GM03348 (cell line): ENCODE measurements at places on chromosomes 6 and 20.
A peak's percentile ranks its signal among the peaks of the same experiment; 100 is the strongest.

GRCh38 chr6:45773906-45774305 is 241.8 kb downstream of the CLIC5 start:
- DNase-seq: no peak

DNA sequence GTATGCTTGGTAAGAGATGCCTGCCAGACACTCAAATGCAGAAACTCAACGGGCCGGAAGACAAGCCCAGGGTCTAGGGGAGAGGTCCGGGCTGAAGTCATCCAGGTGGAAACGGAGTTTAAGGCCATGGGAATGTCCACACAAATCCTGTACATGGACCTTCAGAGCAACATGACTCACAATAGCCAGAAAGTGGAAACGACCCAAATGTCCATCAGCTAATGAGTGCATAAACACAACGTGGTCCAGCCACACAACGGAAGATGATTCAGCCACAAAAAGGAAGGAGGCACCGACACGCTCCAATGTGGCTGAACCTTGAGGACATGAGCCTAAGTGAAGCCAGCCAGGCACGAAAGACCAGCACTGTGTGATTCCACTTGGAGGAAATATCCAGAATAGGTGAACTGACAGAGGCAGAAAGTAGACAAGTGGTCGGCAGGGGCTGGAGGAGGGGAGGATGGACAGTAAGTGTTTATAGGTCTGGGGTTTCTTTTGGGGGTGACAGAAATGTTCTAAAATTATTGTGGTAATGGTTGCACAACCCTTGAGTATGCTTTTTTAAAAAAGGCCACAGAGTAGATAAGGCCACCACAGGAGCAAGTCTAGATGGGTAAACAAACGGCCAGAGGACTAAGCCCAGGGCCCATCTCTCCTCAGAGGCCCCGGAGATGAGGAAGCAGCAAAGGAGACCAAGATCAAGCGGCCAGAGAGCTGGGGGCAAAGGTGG is 105.6 kb downstream of the PREX1 start:
- DNase-seq: no peak

- no peak for DNase-seq
These were observed 45.4 kb upstream of the DTNBP1 start for GRCh38 chr6:15708231-15708630.

DNA sequence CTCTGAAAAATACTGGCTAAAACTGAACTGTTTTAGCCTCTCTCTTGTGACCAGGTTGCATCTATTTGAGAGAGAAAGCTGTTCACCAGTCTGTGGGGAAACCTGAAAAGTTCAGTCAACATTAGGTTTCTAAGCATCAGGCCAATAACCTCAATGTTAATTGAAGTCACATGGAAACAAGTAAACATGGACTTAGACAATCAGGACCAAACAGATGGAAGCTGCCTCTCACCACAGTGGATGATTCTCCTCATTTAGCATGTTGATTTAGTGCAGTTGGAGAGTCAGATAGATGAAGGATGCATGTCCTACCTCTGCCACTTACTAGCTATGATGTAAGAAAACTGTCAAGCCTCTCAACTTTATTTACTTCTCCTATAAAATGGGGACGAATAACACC is 18.2 kb downstream of the SCGN start:
- no peak for DNase-seq

DNA sequence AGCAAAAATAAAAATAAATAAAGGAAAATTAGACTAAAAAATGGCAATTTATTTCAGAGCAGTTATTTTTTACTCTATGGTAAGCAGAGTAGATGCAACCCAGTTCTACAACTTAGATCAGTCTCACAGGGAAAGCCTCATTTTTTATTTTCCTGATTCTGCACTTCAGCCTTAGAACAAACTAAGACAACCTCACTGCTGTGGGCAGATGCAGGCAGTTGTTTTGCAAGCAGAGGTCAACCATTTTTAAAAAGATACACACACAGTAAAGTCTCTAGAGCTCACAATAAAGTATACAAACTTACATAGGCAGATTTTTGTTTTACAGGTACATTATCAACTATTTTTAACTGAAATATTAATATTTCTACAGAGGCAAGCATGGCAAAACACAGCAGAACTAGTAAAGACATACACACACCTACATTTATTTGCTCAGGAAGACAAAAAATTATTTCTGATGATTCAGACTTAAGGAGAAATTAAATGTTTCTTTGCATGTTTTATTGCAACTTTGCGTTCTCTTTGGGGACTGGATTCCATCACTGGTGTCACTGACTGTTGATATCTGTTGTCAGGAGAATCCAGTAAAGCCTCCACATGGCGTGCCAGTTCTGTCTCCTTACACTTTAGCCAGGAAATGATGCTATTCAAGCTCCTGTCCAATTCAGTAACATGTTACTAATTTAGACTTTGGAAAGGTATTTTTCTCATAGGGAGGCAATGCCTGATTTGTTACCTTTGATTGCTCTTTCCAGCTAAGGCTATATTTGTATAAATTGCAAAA is 102.7 kb downstream of the TRDN start:
- no peak for DNase-seq

DNA sequence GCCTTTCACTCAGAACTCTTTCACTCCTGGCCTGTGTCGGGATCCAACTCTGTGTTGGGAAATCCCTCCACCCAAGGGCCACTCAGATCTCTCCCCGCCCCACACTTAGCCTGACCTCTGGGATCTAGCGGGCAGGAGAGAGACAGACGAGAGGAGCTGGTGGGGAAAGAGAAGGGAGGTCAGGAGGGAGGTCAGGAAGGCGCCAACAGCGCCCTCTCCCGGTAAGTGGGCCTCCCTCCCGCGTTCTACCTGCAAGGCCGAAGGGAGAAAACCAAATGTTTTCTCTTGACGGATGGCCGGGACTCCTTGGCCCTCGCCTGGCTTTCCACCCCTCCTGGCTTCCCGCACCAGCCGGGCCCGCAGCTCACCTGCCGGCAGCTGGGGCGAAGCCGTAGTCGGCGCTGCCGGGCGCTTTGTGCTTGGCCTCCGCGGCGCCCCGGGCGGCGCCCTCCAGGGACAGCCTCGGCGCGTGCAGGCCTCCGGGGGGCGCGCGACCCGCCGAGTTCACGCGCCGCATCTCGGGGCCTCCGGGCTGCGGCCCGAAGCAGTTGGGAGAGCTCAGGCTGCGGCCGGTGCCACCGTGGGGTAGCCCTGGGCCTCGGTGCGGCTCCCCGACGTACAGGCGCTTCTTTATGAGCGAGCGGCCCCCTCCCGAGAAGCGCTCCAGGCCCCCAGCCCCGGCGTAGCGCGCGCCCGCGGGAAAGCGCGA is 38.2 kb downstream of the C6orf132 start:
- DNase-seq: no peak

DNA sequence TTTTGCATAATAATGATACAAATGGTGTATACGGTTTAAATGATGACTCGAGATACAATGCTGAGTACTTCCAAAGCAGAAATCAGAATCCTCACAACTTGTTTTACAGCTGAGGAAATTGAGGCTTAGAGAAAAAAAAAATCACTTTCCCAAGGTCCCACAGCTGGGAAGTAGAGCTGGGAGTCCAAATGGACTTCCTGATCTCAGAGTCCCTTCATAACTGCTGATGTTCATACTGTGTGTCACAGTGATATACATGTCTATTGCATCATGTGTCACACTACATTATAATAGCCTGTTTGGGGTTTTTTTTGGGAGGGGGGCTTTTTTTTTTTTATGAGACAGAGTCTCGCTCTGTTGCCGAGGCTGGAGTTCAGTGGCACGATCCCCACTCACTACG is 8.5 kb downstream of the HM13 start:
- DNase-seq: no peak

- DNase-seq: no peak
These were observed 41.1 kb downstream of the CNKSR3 start for GRCh38 chr6:154469306-154469935.

GRCh38 chr6:69796642-69797390 is at the start of gene LMBRD1:
LMBRD1 (minus strand) TSS chr6:69797010; CDS start chr6:69796881, 129 bp downstream.
- DNase-seq: peak; percentile 97

- DNase-seq: no peak
These were observed 680.4 kb upstream of the GJE1 start for GRCh38 chr6:141452354-141452686.

DNA sequence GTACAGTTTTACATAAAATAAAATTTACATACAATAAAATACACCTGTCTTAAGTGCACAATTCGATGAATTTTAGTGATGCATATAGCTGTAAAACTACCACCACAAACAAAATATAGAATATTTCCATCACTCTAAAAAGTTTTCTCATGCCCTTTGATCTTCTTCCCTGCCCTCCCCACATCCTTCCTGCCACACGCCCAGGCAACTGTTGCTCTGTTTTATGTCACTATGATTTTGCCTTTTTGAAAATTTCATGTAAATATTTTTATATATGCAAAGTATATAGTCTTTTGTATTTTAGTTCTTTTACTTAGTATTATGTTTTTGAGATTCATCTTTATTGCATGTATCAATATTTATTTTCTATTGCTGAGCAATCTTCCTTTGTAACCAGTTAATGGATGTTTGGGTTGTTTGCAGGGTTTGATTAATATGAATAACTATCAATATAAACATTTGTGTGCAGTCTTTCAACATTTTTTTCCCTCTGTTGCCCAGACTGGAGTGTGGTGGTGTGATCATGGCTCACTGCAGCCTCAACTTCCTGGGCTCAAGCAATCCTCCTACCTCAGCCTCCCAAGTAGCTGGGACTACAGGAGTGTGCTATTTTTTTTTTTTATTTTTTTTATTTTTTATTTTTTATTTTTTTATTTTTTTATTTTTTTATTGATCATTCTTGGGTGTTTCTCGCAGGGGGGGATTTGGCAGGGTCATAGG is 23.8 kb upstream of the SAMHD1 start:
- no peak for DNase-seq

DNA sequence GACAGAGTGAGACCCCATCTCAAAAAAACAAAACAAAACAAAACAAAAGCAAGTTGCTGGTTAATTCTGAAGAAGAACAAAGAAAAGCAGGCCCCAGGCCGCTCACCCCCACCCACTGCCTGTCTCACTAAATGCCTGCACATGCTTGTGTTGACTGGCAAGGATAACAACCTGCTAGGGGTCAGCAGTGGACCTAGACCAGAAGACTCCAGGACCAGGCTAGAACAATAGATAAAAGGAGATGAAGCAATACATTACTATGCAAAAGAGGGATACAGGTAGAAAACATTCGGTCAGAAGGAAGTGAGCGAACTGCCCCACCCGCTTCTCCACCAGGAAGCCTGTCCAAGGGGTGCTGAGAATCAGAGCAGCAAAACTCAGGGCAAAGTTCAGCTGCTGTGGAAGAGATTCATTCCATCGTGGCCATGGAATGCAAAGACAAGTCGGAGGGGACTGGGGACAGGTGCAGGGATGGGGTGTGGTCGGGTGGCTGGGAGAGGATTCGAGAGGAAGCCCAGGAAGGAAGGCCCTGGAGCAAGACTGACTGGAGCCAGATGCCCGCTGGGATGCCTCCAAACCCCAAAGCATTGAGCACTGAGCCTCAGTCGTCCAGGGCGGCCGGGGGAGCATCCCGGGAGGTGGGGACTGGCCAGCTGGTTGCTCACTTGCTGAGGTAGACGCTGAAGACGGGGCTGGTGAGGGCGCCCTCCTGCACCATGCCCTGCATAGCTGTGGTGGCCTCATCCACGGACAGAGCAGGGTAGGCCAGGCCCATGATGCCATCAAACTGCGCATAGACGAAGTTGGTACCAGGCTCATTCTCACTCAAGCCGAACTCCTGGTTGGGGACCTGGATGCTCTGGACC is 5.3 kb downstream of the PGC start:
- DNase-seq: no peak

DNA sequence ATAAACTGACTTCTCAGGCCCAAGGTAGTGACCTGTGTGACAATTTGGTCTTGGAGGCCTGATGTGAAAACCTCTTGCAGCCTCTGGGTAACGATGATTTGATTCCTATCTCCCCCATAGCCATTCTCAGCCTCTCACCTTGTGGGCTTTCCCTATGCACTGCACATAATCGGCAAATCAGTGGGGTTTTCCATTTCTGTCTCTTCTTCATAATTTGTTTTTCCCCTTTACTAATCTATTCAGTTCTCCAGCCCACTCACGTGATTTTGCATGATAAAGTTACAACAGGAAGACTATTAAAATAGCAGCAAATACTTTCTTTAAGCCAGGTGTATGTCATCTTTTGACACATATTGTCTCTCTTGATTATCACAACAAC is 893.7 kb downstream of the TFAP2A start:
- no peak for DNase-seq
